MV-4-11 (cell line): ENCODE measurements at places on chromosomes 13 and 19.
A peak's percentile ranks its signal among the peaks of the same experiment; 100 is the strongest.

- DNase-seq = no peak
Measured at GRCh38 chr13:99944606-99945005, 27.0 kb downstream of the ZIC5 start.

DNA sequence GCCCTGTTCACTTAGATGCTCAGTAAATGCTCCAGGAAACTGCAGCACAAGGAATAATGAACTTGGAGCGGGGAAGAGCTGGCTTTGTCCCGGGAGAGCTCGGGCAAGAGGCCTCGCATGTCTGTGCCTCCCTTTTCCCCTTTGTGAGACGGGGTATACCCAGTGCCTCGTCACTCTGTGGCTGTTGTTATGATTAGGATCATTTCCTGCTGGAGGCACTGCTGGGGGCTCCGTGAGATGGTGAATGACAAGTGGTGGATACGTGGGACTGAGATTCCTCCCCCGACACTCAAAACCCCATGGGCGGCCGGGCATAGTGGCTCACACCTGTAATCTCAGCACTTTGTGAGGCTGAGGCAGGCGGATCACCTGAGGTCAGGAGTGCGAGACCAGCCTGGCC, 1.1 kb upstream of the PLVAP start:
- no peak for DNase-seq

DNA sequence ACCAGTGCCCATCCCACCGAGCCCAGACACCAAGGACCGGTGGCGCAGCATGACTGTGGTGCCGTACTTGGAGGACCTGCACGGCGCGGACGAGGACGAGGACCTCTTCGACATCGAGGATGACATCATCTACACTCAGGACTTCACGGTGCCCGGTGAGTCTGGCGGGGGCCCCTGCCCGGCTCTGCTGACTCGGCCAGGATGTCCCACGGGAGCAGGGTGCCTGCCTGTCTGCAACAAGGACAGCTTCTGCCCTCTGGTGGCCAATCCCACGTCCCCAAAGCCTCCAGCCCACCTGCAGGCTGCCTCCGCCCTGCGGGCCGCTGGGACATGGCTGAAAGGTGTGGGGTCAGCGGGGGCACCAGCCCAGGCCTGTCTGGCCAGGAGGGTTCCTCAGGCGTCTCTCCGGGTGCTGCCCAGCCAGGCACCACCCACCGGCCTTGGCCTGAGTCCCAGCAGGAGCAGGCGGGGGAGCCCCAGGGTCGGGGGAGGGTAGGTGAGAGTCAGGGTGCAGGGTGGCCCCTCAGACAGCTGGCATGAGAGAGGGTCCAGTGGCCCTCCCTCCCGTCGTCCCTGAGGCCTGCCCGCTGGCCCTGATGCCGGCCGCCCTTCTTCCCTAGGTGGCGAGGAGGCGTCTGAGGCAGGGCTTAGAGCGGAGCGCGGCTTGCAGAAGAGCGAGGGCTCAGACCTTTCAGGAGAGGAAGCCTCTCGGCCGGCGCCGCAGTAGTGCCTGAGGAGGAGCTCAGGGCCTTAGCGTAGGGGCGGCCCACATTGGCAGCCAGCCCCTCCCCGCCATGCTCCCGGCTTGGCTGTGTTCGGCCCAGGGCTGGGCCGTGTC, 14.6 kb downstream of the CBARP start:
- DNase-seq = peak; percentile 19

- DNase-seq = peak; percentile 64
Measured at GRCh38 chr19:34145741-34146202, 26.5 kb upstream of the LSM14A start.

DNA sequence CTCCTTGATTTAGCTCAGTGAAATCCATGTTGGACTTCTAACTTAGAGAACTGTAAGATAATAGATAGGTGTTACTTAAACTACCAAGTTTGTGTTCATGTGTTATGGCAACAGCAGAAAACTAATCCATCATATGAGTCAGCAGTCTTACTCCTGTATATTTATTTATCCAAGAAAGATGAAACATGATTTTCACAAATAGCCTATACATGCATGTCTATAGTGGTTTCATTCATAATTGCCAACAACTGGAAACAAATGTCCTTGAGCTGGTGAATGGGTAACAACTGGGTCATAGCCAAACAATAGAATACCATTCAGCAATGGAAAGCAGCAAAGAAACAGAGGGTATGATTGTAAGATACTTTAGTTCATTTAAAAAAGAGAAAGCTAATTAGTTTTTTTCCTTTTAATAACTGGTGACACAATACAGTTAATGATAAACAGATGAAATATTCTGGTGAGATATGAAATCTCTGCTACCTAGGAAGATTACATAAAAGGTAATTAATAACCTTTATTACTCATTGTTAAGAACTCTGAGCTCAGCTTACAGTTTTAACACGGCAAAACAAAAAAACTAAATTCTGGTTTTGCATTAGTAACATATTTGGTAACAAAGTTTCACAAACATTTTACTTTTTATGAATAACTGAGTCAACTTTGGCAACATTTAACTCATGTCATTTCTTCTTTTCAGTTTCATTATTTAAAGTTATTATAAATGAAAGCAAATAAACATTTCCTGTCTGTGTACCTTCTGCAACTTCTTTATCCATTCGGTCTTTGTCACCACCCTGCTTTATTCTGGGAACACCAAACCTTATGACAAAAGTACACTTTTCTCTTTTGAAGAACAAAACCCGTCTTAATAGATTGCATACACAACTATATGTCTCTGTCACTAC, 181.3 kb downstream of the LIG4 start:
- DNase-seq = no peak

GRCh38 chr13:27383104-27383921, 41.1 kb upstream of the GTF3A start:
- no peak for DNase-seq

- DNase-seq = no peak
Measured at GRCh38 chr19:40666803-40667438, 23.5 kb downstream of the NUMBL start.

- DNase-seq = peak; percentile 96
Measured at GRCh38 chr19:1076951-1077350, 10.0 kb downstream of the ARHGAP45 start.

- DNase-seq = peak; percentile 97
Measured at GRCh38 chr13:42548731-42549551, 25.0 kb upstream of the TNFSF11 start.

- DNase-seq = no peak
Measured at GRCh38 chr19:17973759-17974158, 6.9 kb downstream of the KCNN1 start.

- DNase-seq = no peak
Measured at GRCh38 chr19:3025549-3025886, 3.6 kb downstream of the TLE2 start.

- peak; percentile 100 for DNase-seq
Measured at GRCh38 chr19:7337380-7338194, 11.2 kb upstream of the ARHGEF18 start.

DNA sequence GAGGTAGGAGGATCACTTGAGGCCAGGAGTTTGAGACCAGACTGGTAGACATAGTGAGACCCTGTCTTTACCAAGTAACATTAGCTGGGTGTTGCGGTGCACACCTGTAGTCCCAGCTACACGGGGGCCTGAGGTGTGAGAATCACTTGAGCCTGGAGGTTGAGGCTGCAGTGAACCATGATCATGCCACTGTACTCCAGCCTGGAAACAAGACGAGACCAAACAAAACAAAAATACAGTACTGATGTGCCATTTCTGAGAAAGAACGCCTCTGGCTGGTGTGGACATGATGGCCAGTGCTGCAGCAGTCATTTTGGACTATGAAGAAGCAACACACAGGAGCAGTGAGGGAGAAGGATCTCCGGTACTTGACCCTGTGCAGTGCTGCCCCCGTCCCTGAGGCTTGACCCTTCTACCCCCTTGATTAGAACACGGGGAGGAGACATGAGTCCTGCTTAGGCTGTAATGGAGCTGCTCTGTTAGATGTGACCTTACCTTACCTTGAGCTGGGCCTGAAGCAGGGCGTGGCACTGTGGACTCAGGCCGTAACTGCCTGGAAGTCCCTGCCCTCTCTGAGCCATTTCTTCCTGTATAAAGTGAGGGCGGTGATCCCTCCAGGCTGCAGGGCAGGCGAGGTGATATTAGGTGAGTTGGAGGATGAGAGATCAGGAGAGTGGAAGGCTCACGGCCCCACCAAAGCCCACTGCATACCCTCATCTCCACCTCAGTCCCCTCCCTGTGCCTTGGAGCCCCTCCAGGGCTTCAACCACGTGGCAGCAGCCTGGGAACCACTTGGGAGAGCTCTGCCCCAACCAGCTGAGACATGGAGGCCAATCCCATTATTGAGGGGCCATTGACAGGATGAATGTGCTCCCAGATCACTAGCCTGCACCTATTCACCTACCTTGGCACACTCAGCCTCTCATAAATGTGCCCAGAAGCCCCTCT, 5.9 kb downstream of the RPL18A start:
- peak; percentile 36 for DNase-seq

GRCh38 chr19:30864391-30865215, 484.6 kb downstream of the TSHZ3 start:
- peak; percentile 98 for DNase-seq

- DNase-seq = no peak
Measured at GRCh38 chr13:114017028-114017630, 43.3 kb upstream of the C13orf46 start.

GRCh38 chr19:8030960-8031359, 21.6 kb upstream of the CCL25 start:
- DNase-seq = no peak

- no peak for DNase-seq
Measured at GRCh38 chr19:42038666-42039065, 31.3 kb downstream of the GRIK5 start.

DNA sequence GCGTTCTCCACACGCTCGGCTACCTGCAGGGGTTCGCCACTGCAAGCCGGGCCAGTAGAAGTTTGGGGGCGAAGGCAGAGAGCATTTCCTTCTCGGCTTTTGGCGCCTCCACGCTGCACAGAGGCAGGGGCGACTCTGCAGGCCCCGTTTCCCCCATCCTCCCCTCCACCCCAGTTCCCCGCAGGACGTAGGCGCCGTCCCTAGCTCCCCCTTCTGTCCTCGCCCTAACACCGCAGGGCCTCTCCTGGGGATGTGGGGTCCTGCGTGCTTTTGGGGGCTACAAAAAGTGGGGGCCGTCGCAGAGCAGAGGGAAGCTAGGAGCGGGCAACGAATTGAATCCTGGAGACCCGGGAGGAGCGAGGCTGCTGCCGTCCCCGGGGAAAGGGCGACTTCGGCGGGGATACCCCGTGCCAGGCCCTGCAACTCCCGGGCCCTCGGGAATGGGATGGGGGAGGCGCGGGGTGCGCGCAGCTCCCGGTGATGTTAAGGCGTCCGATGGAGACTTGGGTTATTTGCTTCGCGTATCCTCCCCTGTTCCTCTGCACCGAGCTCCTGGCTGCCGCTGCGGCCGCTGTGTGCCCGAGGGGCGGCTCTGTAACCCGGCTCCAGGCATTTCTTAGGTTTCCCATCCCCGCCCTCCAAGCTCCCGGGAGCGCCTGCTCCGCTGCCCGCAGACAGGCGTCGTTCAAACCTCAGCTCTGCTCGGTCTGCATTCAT, 255.9 kb upstream of the SOX21 start:
- no peak for DNase-seq

DNA sequence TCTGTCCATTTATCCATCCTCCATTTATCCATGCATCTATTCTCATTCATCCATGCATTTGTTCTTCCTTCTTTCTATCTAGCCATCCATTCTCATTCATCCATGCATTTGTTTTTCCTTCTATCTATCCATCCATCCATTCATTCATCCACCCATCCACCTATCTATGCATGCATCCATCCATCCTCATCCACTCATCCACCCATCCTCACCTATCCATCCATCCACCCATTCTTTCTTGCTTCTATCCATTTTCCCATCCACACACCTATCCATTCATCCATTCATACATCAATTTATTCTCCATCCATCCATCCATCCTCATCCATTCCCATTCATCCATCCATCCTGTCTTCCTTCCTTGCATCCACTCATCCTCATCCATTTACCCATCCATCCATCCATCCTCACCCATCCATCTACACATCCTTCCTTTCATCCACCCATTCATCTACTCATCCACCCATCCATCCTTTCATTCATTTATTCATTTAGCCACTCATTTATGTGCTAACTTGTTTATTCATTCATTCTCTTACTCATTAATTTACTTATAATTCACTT, 20.3 kb downstream of the ACTL9 start:
- DNase-seq = no peak
